ENCODE measurements at places on chromosomes 7 and 10.

DNA sequence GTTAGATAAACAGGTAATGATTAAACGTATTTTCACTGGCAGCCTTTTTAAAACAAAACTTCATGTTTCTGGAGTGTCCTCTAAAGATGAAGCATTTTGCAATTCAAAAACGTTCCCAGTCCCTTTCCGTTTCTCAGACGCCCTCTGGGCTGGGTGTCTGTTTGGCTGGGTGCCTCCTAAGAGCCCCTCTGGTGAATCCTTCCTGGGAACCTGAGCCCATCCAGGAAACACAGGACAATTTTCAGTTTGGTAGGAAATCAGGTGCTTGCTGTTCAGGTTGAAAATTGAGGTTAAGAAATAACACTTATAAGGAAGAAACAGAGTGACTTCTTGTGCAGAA, 76.7 kb downstream of the CHN2 start:
- DNase-seq, result no peak

DNA sequence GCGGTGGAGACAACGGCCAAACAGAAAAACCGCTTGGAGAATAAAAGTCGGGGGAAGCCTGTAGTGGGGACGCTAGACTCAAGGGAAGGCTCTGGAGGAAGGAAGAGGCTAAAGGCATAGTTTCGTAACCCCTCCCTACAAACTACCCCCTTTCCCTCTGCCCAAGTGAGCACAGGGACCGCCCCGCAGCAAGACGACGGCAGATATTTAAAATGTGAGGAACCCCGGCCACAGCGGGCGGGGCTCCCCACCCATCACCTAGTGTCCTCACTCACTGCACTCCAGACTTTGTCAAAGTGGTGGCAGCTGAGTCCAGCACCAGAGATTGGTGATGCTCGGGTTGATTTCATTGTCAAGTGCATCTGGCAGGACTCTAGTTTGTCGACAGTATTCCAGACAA, 69.1 kb downstream of the PRKAG2 start:
- no peak for DNase-seq

GRCh38 chr10:89114846-89115625, 92.1 kb downstream of the CH25H start:
- DNase-seq, result no peak

DNA sequence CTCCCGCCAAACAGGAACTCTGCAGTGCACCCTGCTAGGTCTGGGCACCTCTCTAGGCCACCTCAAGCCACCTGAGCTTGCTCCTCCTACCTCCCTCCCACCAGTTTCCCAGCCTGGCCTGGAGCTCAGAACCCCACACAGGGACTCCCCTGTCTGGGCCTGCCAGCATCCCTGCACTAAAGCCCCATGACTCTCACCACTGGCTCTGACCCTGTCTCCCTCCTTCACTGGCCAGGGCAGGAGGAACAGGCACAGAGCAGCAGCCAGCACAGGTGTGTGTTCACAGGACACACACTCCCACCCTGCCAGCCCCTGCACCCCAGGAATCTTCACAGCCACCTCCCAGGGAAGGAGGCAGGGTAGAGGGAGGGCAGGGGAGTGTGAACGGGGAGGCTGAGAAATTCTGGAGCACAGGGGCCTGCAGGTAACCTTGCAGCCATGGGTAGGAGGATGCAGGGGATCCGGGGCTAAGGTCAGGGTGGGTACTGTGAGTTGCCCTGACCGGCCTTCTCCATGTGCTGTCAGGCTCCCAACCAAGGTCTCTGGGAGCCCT, 13.9 kb upstream of the ANTXRL start:
- DNase-seq, result no peak

DNA sequence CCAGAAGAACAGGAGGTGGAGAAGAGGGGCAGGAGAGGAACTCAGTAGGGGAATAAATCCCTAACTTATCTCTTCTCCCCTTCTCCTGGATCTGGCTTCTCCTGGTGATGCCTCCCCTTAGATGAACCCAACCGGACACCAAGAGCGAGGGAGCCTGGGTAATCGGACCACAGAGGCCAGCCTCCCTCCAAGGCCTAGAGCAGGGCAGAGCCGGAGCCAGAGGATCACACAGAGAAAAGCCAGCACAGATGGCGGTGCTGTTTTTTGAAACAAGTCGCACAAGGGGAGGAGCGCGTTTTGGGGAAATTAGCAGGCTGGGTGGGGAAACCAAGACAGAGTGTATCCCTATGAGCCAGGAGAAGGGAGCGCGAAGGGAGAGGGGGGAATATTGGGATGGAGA, 4.9 kb upstream of the SRRM3 start:
- no peak for DNase-seq

DNA sequence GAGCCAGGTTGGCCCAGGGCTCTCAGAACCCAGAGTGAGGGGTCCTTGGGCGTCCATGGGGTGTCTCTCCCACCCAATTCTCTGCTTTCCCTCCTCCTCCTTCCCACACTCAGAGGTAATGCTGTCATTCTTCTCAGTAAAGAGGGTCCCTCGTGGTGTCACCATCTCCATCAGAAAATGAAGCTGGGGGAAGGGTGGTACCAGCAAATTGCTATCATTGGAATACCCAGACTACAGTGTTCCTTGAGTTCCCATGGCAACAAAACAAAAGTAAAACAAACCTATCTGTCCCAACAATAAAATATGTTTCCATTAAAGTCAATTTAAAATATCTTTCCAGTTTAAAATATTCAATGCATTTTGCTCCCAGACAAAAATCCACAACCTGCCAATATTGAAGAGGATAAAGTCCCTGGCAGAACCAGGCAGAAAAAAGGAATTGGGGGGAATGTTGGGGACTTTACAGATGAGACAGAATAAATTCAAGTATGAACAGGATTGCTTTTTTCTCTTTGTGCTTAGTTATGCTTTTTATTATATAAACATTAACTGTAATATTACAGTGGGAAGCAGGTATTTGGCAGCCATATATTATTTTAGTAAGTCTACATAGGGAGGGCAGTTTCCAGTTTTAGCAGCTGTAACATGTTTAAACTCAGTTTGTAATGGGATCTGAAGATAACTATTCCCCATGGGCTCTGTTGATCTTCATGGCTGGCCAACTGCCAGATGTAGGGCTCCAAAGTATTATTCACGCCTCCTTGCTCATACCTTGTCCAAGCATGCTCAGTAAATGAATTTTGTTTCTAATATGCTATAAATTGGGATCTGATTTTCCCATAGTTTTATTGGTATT, 182.1 kb downstream of the ARID5B start:
- DNase-seq, result no peak

DNA sequence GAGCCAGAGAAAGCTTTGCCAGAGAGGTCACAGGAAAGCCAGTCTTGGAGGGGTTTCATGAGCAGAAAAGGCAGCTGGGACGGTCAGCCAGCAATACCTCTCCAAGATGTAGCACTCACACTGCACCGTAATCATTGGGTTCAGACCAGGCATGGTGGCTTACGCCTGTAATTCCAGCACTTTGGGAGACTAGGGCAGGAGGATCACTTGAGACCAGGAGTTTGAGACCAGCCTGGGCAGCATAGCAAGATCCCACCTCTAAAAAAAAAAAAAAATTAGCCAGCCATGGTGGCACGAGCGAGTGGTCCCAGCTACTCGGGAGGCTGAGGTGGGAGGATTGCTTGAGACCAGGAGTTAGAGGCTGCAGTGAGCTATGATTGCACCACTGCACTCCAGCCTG, 90.2 kb upstream of the CUX1 start:
- no peak for DNase-seq

DNA sequence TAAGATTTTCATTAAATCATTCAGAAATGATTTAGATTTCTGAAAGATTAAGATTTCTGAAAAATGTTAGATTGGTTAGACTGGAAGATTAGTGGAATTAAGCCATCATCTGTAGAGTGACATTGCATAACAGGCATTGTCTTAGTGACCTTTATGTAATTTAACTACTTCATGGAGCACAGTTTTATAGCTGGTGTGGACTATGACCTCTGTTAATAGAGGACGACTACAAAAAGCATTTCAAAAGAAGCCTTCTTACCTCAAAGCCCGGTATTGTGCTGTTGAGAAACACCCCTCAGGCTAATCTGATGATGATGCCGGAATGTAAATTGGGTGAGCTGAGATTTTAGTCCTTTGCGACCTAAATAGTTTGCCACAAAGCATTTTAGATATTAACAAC, 55.6 kb downstream of the GALNT11 start:
- no peak for DNase-seq

GRCh38 chr10:53233749-53234148, 461.2 kb upstream of the MBL2 start:
- no peak for DNase-seq

- DNase-seq, result no peak
Observed at GRCh38 chr7:8817448-8818036, 384.1 kb downstream of the NXPH1 start.

DNA sequence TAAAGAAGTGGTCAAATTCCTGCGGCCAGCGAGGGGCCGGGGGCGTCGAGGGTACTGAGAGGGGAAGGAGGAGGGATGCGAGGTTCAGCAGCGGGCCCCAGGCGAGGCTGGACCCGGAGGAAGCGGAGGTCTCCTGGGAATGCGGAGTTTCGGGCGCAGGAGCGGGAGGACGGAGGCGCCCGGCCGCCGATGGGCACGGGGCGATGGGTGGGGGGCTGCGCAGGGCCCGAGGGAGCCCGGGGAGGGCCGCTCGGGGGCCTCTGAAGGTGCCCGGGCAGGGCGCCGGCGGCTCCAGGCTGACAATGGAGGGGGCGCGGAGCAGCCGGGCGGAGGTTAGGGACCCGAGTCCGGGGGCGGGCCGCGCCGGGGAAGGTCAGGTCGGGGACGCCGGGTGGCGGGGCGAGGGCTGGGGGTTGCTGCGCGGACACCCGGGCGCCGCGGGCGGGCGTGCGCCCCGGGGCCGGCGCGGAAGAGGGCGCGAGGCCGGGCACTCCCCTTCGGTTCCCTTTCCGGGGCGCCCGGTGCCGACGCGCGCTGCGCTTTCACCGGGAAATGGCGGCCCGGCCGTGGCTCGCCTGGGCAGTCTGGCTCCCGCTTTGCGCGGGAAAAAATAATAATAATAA, 683 bp downstream of the MACROH2A2 start:
- DNase-seq, result no peak

DNA sequence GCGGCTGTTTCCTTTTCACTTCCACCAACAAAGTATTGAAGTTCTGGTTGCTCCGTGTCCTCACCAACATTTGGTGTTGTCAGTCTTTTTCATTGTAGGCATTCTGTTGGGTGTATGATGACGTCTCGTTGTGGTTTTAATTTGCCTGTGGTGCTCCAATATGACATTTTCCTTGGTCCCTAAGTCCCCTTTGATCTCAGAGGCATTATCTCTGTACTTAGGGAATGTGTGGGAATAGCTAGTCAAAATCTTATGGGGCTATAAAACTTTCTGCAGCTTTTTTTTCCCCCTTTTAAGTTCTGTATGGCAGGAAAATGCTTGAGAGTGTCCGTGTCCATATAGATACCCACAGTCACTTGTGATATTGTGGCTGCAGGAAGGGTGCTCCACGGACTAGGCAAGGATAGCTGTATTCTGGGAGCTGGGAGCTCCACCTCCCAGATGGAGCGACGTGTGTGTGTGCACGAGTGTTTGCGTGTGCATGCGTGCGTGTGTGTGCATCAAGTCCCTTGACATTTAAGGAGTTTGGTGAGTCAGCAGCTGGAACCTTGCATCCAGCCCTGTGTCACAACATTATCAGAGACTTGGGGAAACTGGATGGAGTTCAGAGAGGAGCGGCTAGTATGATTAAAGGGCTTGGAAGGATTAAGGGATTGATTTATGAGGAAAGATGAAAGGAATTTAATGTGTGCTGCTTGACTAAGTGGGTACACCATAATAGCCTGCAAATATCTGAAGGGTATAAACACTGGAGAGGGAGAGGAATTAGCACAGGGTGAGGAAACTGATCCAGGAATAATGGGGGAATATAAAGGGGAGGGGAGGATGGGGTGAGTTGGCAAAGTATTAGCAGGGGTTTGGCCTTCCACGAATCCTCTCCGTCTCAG, 66.8 kb downstream of the LRMDA start:
- no peak for DNase-seq

DNA sequence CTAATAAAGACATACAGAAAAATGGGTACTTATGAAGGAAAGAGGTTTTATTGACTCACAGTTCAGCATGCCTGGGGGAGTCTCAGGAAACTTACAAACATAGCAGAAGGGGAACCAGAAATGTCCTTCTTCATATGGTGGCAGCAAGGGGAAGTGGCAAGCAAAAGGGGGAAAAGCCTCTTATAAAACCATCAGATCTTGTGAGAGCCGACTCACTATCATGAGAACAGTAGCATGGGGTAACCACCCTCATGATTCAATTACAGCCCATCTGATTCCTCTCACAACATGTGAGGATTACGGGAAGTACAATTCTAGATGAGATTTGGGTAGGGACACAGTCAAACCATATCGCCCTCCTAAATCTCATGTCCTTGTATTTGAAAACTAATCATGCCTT, 1305.4 kb upstream of the SORCS1 start:
- DNase-seq, result no peak
